ENCODE measurements at places on chromosomes 1 and 21.

DNA sequence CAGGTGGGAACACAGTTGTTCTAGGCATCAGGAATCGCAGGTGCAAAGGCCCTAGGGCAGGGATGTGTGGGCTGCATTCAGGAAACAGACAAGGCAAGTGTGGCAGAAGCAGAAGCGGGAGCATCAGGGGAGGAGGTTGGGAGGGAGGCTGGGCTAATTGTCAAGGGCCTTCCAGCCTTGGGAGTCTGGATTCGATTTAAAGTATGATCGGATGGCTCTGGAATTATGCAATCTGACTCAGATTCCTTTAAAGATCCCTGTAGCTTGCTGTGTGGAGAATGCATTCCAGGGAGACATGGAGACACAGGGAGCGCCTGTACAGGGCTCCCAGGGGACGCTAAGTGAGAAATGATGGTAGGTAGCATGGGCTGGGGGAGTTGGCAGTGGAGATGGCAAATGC lies 86.5 kb downstream of the LACTBL1 start:
- no peak for DNase-seq

- no peak for DNase-seq
Observed at GRCh38 chr1:26938004-26938658, 16.6 kb downstream of the NUDC start.

GRCh38 chr1:232872738-232873137 lies 67.5 kb downstream of the MAP10 start:
- DNase-seq = no peak

DNA sequence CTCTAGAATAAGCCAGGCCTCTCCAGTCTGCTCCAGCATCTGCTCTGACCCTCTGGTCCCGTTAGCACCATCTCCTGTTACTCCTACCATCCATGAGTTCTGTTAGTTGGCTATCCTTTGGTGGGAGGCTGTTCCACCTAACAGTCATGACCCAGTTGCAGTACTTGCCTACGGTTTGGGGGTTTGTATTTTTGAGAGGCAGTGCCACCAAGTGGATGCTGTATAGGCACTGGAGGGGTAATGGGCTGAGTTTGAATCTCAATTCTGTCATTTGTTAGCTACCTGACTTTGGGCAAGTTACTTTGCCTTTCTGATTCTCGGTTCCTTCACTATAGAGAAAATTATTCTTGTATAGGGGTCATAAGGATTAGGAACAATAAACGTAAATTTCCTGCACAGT lies 12.1 kb upstream of the C8B start:
- DNase-seq = no peak

GRCh38 chr1:147626739-147627138 lies 43.6 kb downstream of the ACP6 start:
- no peak for DNase-seq

GRCh38 chr1:53968125-53968513 lies 22.0 kb downstream of the LRRC42 start:
- no peak for DNase-seq
